ENCODE measurements at places on chromosomes 5 and 9. TPM values are rescaled to one million over a fixed set of nuclear protein-coding genes. Genes with fewer than 3 reads are reported as not detected.

The NCBP1 gene
- total RNA-seq: 27.3 TPM

The NUDT12 gene
- 1.0 TPM for total RNA-seq

The LCN2 gene
- total RNA-seq: 6.8 TPM

The PCDHB10 gene
- not detected for total RNA-seq

The ACTBL2 gene
- not detected for total RNA-seq

The GOLM1 gene
- total RNA-seq: 117 TPM

The FAM221B gene
- not detected for total RNA-seq

The CER1 gene
- not detected for total RNA-seq

The TLX3 gene
- not detected for total RNA-seq

The UGT3A1 gene
- not detected for total RNA-seq

The ALDOB gene
- total RNA-seq: not detected
